ENCODE measurements at places on chromosomes 4 and X.

- no peak for DNase-seq
Measured at GRCh38 chrX:18548996-18549395, 122.9 kb downstream of the RS1 start.

- DNase-seq: no peak
Measured at GRCh38 chr4:179536694-179537093, 2094.5 kb upstream of the AGA start.

GRCh38 chr4:1395941-1396805 is 10.1 kb downstream of the NKX1-1 start:
- DNase-seq: no peak

DNA sequence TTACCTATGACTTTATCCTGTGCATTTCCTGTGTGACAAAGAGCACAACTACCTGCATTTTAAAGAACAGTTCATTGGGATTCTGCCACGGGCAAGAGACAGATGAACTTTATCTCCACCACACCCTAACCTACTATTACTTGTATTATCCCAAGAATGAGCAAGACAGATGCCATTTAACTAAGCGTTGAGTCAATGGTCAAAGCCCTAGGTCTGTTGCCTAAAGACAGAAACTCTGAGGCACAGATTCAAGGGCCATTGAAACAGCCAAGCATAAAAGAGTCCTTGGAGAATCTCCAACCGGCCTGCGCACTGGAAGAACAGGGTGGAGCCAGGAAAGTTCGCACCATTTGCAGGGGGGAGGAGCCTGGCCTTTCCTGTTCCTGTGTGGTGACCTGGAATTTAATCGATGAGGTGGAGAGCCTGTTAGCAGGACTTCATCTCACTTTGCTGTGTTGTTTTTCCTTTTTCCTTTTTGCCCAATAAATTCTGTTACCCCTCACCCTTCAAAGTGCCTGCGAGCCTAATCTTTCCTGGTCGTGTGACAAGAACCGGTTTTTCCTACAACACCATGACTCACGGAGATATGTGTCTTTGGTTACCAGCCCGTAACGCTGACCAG is 146.4 kb upstream of the DIAPH2 start:
- DNase-seq: no peak

DNA sequence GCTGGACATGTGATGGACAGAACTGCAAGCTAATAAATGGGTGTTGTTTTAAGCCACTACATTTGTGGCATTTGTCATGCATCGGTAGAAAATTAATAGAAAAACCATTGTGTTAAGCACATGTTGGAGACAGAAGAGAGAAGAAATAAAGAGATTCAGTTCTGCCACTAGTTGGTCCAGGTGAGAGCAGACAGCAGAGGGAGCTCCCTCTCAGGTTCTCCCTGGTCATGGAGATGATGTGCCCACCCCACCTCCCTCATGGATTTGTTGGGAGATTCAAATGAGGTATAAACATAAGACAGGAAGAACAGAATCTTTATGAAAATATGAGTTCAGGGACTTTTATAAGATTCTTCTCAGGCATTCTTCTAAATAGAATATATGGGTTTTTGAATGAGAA is 36.8 kb upstream of the OCIAD2 start:
- DNase-seq: no peak

GRCh38 chr4:101068115-101068514 is 279.2 kb downstream of the PPP3CA start:
- no peak for DNase-seq

GRCh38 chr4:147596377-147596776 is 20.8 kb upstream of the TMEM184C start:
- no peak for DNase-seq

- no peak for DNase-seq
Measured at GRCh38 chr4:1872870-1873269, 1.7 kb downstream of the NSD2 start.

GRCh38 chrX:107718156-107718621 is 57.4 kb downstream of the TSC22D3 start:
- DNase-seq: peak; percentile 82

- DNase-seq: no peak
Measured at GRCh38 chrX:101759000-101759399, 99.3 kb upstream of the ARMCX2 start.

DNA sequence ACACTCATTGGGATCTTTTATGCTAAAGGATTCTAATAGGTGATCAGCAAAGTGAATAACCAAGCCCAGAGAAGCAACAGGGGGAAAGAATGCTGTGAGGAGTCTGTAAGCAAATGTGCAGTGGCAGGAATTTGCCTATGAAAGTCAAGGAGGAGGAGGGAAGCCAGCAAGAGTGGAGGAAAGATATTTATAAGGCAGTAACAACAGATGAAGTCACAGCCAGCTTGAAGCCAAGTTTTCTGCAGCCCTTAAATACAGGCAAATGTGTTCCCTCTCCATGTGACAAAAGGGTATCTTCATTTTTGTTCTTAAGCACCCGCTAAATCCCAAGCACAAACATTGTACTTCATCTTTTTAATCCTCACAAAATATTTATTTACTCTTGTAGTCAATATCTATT is 275.0 kb upstream of the CLNK start:
- DNase-seq: no peak

DNA sequence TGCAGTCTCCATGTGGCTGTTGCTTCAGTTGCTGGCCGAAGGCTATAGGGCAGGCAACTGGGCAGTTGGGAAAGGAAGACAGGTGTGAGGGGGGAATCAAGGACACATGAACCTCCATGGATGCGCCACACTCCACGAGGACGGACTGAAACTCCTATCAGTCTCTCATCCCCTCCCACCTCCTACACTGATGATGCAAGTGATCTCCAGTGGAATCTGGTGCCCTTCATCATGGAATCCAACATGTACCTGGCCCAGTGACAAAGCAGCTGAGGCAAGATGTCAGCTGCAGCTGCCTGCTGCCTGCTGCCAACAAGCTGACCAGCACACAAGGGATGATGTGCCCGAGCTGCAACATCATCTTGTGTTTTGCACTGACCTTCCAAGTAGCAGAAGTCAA is 26.0 kb upstream of the MGST2 start:
- no peak for DNase-seq

DNA sequence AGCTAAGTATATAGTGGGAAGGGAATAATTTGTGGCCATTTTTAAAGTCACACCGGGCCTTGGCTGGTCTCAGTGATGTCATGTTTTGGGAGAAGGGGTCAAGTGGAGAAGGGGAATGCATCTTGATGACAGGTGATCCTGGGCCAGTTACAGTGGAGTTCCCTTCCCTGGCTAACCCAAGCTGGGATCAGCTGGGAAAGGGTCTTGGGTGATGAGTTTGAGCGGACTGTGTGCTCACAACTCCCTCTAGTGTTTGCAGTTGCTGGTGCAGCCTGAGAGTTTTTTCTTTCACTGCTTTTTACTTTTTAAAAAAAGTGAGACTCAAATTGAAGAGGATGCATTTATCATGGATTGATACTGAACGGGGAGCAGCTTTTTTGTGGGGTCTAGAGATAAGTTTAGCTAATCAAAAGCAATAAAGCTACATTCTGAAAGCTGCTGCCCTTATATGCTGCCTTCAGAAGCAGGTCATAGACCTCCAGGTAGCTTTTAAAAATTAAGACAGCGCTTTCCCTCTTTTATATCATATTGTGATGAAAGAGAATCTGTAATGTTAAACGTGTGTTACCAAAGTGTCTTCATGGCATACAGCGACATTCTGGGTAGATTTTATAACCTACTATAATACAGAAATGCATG is 164.7 kb downstream of the DCLK2 start:
- DNase-seq: no peak

- DNase-seq: no peak
Measured at GRCh38 chrX:103818842-103819619, 13.0 kb downstream of the RAB9B start.

DNA sequence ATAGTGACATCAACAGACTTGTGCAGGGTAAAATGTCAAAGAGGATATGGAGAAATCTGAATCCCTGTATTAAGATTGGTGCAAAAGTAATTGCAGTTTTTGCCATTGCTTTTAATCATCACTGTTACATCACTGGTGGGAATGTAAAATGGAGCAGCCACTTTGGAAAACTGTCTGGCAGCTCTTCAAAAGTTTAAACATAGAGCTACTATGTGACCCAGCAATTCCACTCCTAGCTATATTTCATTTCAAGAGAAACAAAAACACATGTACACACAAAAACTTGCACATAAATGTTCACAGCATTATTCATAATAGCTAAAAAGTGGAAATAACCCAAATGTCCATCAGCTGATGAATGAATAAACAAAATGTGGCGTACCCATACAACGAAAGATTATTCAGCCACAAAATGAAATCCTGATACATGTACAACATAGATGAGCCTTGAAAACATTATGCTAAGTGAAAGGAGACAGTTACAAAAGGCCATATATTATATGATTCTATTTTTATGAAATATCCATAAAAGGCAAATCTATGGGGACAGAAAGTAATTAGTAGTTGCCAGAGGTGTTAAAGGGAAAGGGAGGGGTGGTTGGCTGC is 106.4 kb downstream of the AMELX start:
- no peak for DNase-seq

- no peak for DNase-seq
Measured at GRCh38 chr4:55116450-55116849, 8.9 kb downstream of the KDR start.

GRCh38 chrX:42094218-42094617 is 170.9 kb upstream of the CASK start:
- no peak for DNase-seq

- DNase-seq: no peak
Measured at GRCh38 chr4:2732526-2732925, 23.6 kb downstream of the TNIP2 start.

GRCh38 chr4:116847616-116848015 is 237.8 kb downstream of the TRAM1L1 start:
- DNase-seq: no peak

- no peak for DNase-seq
Measured at GRCh38 chrX:71540801-71541200, 7.9 kb downstream of the OGT start.

DNA sequence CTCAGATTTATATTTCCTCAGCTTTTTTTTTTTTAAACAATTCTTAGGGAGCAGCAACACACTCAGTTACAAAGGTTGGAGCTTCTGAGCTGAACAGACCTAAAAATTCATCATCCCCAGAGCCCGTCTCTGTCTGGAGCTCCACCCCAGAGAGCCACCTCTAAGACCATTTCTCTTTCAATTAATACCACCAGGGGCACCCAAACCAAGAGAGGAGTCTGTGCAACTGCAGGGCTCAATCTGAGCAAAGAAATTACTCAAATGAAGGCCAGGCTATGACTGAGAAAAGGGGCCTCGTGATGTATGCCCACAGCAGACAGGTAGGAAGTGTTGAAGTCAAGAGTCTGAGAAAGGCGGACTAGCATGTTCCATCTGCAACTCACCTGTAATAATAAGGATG is 95.5 kb downstream of the C4orf51 start:
- DNase-seq: no peak

All from CD8-positive, alpha-beta memory T cell (primary cell).